ENCODE measurements at places on chromosomes 5 and 9.

GRCh38 chr9:35490155-35490909, 421 bp downstream of the RUSC2 start:
- DNase-seq = no peak

DNA sequence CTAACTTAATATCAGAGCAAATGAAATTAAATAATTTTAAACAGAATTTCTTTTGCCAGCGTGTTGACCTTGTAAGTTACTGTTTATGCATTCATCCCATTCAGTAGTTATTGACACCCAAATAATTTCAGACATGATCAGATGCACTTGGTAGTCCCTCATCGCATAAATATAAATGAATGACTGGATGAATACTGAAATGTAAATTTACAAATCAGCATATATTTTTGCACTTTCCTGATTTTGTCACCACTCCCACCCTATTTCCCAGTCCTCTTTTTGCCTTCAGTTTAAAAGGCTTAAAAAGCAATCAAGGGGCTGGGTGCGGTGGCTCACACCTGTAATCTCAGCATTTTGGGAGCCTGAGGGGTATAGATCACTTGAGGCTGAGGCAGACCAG, 17.1 kb upstream of the LIFR start:
- no peak for DNase-seq

DNA sequence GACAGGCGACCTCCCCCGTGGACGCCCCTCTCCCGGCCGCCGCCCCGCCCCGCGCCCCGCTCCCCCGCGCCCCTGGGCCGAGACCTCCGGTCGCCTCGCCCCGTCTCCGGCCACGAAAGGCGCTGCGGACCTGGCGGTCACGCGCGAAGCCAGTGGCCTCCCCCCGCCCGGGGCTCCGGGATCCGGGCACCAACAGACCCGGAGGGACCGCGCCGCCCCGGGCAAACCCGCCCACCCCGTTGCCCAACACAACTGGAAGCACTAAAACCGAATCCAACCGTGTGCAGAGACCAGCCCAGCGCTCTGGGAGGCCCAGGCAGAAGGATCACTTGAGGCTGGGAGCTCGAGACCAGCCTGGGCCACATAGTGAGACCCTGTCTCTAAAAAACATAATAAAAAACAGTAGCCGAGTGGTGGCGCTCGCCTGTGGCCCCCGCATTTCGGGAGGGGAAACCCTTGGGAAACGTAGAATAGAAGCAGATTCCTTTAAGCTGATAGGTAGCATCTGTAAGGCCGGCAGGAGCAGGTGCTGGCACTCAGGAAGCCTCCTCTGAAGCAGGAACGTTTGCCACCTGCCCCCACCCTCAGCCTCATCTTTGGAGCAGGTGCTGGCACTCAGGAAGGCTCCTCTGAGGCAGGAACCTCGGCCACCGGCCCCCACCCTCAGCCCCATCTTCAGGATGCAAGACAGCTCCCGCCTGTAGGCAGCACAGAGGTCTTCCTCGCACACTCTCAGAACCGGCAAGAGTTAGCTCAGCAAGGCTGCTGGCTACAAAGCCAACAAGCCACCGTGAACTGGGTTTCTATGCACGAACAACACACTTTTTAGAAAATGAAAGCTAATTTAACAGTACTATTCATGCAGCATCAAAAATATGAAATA, 4.6 kb upstream of the SLC9A3 start:
- no peak for DNase-seq

GRCh38 chr5:97074859-97075489, 67.4 kb downstream of the LIX1 start:
- no peak for DNase-seq

GRCh38 chr5:10854506-10855277, 93.7 kb upstream of the DAP start:
- DNase-seq = no peak

GRCh38 chr5:71782393-71782770, 63.3 kb downstream of the CARTPT start:
- no peak for DNase-seq

GRCh38 chr9:83238871-83239640, 176.1 kb upstream of the RASEF start:
- peak; percentile 44 for DNase-seq

DNA sequence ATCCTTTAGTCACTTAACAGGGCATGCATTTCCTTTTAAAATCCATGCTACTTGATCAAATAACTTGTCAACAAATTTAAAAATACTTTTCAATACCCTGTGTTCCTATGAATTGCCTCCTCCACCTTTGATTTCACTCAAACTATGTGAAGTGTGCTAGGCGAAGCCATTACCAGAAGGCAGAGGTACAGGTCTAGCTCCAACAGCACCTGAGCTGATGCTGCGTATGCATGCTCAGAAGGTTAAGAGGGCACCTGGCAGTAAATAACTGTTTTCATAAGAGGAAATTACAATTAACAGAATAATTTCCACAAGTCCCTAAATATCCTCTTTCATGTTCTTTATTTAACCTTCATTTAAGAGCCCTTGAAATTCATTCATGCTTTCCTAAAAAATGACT, 251.8 kb downstream of the EFNA5 start:
- no peak for DNase-seq

DNA sequence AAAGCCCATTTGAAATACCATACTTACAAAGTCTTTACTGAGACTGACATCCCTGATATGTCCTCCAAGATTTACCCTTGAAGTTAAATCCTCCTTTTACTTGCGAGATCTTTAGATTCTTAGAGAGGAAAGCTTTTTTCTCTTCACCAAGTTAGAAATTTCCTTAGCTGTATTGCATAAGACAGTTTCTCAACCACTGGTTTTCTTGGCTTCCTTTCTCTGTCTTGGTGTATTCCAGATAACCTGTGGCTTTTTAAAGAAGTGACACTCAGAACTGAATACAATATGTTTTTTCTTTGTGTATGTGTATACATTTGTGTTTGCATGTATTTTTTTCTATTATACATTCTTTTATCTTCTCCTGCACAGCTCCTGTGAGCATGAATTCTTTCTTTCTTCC, 65.0 kb downstream of the SNCAIP start:
- no peak for DNase-seq

DNA sequence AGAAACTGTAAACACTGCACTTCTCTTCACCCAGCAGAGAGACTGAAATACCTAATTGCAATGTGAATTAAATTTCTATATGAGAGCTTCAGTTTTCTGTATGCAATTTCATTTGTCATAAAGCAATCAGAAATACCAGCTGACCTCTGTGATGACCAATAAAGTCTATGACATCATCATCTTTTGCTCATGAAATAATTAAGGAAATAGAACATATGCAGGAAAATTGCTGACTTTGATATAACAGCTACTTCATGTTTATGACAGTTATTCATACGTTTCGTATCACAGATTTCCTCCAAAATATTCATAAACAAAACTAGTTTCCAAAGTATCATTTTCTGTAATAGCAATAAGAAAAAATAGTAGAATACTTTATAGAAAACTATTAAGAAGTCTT, 652.3 kb downstream of the SLCO4C1 start:
- DNase-seq = no peak

GRCh38 chr9:35690614-35691333, 1.0 kb upstream of the TPM2 start:
- no peak for DNase-seq

DNA sequence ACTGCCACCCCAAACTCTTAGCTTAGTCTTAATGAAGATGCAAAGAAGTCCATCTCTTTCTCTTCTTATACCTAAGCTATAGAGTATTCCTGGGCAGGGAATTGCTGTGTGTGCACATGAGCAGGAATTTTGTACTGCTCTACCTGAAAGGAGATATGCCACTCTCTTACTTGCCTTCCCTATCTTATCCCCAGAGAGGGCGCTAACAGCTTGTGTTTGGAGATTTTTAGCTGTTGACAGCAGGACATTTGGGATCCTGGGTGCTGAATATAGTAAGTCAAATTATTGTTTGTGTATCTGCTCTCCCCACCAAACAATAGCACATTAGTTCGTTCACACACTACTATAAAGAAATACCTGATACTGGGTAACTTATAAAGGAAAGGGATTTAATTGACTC, 159.5 kb downstream of the GABRG2 start:
- no peak for DNase-seq

DNA sequence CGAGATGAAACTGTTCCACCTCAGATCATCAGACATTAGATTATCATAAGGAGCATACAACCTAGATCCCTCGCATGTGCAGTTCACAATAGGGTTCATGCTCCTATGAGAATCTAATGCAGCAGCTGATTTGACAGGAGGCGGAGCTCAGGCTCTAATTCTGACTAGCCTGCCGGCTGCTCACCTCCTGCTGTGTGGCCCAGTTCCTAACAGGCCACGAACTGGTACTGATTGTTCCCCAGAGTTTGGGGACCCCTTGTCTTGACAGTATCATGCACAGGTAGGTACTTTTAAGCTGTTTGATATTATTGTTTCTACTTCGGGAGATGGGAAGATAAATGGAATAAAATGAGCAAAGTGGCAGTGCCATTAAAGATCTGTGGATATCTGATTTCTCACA, 66.9 kb downstream of the ZCCHC7 start:
- DNase-seq = no peak

DNA sequence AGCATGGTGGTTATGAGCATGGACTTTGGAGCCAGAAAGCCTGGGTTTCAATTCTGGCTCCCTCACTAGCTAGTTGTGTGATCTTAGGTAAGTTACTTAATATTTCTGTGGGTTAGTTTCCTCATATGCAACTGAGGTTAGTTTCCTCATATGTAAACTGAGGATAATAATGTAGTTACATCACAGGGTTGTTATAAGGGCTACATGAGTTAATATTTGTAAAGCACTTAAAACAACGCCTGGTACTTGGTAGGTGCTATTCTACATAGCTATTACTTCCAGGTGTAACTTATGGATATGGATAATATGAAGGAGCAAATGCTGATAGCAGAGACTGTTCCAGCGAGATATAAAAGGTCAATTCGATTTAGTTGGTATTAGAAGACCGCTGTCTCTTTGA, 69.4 kb upstream of the POU5F2 start:
- no peak for DNase-seq

DNA sequence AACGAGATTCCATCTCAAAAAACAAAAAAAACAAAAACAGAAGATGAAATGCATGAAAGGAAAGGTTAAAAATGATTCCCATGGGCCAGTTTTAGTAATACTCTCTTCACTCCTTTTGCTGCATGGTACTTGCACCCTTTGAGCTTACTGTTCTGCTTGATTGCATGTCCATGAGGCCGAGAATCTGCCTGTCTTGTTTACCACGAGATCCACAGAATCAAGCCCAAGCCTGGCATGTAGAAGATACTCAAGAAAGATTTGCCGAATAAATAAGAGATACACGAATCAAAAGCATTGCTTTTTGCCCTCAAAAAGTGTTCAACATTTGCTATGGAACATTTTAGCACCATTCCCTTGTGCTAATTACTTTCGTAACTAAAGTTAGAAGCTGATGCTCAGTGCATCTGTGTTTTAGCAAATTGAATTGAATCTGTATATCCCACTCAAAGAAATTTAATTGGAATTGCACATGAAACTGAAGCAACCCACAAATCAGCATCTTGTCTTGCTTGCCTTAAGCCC, 1.1 kb downstream of the FAXDC2 start:
- no peak for DNase-seq

DNA sequence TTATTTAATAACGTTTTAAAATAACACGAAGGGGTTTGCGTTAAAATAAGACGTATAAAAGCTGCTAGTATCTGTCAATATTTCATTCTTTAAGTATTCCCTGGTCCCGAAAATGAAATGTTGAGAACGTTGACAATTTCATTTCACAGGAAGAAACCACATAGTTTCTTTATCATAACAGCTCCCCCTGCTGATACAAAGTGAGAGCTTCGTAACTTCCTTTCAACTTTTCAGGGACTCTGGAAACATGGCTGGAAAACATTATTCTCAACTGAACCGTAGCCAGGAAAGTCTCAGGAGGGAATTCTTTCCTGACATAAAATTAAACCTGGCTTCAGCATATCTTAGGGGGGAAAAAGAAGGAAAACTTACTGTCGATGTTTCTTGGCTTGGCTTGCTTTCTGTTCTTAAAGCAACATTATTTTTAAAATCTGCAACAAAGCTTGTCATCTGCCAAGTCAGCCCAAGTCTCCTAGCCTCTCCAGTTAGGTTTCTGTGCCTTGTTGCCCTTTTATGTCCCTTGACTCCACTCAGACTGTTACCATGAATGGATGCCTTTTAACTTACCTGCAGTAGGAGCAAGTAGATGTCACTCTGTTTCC, 122.9 kb upstream of the DAB2 start:
- peak; percentile 72 for DNase-seq

DNA sequence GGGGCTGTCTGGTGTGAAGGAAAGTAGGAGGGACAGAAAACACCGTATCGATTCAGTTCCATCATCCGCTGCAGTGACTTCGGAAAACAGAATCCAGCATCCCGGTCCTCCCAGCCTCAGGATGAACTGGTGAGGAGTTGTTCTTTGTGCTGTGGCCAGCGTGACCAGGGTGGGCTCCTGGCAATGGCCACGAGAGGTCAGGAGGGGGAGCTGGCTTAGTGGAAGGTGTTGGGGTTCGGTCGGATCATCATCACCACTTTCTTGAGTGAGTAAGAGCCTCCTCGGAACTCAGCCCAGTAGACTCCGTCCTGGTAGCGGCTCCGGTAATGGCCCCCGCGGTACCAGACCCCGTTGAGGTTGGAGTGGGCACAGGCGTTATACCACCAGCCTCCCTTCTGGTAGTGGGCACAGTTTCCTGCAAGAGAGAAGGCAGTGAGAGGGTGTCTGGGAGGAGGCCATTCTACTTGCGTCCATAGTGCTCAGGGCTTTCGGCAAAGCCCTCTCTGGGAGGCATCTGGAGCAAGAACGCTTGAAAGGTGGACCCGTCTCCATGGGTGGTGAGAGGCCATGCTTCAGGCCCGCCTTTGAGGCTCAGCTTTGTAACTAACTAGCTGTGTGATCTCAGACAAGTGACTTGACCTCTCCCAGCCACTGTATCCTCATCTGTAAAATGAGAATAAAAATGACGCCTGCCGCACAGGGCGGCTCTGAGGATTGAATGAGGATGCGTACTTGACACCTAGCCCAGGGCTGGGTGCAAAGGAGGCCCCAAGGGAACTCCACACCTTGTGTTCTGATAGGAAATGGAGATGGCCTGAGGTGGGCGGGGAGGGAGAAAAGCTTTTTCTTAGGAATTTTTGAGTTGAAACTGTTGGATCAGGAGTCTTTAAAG, 33.5 kb downstream of the ANGPTL2 start:
- no peak for DNase-seq

DNA sequence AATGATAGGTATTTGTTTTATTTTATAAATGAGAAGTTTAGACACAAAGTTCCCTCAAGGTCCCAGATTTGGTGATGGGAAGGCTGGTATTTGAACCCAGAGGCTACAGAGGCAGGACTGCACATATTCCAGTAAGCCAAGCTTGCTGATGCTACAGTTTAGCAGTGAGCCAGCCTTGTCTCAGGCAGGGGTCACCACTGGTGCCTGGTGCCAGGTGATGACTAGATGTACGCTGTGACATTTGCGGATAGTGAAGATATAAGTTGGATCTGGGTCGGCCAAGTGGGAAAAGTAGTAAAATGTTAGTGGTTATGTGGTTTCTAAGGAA, 143.9 kb downstream of the AOPEP start:
- no peak for DNase-seq

All from SK-N-MC (cell line).